ENCODE measurements at places on chromosomes 11 and 22.

DNA sequence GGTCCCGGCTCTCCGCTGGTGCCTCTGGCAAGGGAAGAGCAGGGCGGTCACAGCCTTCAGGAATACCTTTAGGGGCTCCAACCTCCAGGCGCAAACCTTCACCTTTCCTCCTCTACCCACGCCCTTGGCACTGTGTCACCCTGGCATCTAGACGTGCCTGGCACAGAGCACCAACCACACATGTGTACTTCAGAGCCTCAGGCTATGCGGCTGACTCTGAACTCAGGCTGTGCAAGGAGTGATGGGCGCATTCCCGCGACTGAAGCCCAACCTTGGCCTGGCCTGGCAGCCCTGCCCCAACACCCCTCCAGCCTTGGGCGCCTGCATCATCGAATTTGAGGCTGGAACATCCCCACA lies 11.4 kb downstream of the SCARF2 start:
- no peak for DNase-seq

- peak; percentile 32 for DNase-seq
Observed at GRCh38 chr11:90747057-90747456, 524.2 kb upstream of the CHORDC1 start.

- DNase-seq, result no peak
Observed at GRCh38 chr22:19070397-19071169, 51.6 kb downstream of the DGCR2 start.

GRCh38 chr11:82405421-82405820 lies 328.2 kb downstream of the FAM181B start:
- no peak for DNase-seq

DNA sequence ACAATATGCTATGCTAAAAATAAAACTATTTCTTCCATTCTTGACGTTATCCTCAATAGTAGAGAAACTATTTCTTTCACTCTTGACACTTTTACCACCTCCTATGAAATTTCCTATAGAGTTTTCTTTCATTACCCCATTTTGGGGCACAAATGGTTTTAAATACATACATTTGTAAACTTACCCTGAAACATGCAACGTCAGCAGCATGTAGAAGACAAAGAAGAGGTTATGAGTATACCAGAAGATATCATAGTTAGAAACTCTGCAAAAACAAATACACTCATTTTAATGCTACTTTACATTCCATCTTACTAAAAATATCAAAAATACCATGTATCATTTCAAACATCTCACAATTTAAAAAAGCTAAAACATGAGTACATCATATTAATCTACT lies 69.5 kb downstream of the NOX4 start:
- DNase-seq, result no peak

- DNase-seq, result no peak
Observed at GRCh38 chr11:12269446-12270214, 107.7 kb upstream of the PARVA start.

DNA sequence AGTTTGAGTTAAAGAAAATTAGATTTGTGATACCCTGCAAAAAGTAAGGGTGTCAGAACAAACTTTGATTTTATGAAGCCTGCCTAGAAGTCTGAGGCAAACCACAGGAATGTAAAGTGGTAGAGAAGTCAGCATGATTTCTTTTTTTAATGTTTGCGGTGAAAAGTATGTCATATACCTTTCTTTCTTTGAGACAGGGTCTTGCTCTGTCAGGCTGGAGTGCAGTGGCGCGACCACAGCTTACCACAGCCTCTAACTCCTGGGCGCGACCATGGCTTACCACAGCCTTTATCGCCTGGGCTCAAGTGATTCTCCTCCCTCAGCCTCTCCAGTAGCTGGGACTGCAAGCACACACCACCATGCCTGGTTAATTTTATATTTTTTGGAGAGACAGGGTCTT lies 4.7 kb downstream of the API5 start:
- DNase-seq, result no peak
